ENCODE measurements at places on chromosomes 16 and 17. TPM values are rescaled to one million over a fixed set of nuclear protein-coding genes. Genes with fewer than 3 reads are reported as not detected.

Gene LCAT
- 3.5 TPM for total RNA-seq

DNA sequence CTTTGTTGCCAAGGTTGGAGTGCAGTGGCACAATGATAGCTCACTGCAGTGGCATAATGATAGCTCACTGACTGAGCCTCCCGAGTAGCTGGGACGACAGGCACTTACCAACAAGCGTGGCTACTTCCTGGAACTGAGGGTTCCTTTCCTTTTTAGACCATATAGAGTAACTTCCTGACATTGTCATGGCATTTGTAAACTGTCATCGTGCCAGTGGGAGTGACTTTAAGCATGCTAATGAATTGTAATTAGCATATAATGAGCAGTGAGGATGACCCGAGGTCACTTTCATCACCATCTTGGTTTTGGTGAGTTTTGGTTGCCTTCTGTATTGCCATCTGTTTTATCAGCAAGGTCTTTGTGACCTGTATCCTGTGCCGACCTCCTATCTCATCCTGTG is 162.4 kb downstream of the HS3ST4 start:
- DNase-seq = no peak

DNA sequence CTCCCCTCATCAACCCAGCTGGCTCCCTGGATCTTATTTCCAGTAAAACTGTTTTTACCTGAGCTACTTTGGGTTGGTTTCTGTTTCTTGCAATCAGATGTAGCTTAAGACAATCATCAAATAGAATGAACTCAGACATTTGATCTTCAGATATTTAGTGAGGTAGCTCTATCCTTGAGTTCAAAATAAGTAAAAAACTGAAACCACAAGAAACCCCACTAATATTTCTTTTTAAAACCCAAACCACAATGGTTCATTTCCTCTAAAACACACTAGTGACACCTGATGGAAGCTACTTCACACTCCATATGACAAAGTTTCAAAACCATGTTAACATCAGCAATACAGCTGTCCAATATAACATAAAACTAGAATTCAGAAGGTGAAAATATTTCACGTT is 37.8 kb downstream of the CACNG1 start:
- no peak for DNase-seq

- no peak for DNase-seq
Observed at GRCh38 chr16:17225541-17225940, 245.2 kb downstream of the XYLT1 start.

Gene KANSL1
- total RNA-seq = 27.5 TPM

Gene SAMD14
- 0.50 TPM for total RNA-seq

DNA sequence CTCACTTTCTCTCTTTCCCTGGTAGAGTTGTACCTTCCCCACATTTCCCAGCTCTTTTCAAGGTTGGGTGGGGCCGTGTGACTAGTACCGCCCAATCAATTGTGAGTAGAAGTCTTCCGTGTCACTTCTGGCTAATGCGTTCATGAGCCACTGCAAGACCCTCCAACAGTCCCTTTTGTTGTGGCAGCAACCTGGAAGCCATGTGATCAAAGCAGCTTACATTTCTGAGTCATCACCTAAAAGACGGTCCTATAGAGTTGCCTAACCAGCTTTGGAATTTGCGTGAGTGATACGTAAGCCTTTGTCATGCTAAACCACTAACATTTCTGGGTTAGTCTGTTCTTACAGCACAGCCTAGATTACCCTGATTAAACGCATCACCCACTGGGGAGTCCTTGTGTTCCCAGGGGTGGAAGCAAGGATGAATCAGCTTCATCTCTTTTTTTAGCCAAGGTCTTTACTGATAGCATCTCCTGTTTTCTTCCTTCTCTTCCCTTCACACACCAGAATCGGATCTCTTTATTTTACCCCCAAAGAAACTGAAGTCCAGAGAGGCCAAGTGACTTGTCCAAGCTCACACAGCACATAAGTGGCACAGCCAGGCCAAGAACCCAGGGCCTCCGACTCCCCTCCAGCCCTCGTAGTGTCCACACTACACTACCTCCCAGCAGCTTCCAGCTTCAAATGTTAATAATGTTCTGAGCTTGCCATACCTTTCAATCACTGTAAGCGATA is 366.3 kb upstream of the XYLT1 start:
- peak; percentile 98 for DNase-seq

Gene MAF
- not detected for total RNA-seq

DNA sequence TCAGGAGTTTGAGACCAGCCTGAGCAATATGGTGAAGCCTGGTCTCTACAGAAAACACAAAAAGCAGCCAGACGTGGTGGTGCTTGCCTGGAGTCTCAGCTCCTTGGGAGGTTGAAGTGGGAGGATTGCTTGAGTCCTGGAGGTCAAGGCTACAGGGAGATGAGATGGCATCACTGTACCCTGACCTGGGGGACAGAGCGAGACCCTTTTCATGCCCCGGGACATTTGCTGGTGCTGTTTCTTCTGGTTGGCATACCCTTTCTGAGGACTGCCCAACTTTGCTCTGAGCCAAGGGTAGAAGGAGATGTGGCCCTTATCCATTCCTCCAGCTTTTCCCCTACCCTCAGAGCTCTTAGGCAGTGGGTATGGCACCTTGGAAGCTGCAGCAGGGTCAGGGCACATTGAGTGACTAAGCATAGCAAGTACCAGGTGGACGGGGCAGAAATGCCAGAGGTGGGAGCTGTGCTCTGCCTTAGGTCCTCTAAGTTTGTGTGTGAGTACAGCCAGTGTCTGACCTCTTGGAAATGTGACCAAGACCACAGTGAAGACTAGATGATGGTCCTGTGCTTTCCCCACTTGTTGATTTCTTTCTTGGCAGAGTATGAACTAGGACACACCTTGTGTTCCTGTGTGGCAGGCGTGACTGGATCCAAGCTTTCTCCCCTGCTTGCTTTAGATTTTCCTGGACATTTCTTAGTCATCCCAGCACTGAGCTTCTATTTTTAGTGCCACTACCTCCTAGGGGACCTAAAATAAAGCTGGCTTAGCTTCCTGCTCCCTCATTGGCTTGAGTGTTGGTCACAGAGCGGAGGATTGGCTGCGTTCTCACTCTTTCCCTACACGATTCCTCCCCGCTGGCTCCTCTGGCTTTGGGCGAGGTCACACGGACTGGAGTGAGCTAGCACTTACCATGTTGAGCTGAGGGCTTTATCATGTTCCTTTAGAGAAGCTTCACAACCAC is 9.9 kb upstream of the EDC4 start:
- DNase-seq = no peak

Gene FNDC8
- total RNA-seq = not detected

DNA sequence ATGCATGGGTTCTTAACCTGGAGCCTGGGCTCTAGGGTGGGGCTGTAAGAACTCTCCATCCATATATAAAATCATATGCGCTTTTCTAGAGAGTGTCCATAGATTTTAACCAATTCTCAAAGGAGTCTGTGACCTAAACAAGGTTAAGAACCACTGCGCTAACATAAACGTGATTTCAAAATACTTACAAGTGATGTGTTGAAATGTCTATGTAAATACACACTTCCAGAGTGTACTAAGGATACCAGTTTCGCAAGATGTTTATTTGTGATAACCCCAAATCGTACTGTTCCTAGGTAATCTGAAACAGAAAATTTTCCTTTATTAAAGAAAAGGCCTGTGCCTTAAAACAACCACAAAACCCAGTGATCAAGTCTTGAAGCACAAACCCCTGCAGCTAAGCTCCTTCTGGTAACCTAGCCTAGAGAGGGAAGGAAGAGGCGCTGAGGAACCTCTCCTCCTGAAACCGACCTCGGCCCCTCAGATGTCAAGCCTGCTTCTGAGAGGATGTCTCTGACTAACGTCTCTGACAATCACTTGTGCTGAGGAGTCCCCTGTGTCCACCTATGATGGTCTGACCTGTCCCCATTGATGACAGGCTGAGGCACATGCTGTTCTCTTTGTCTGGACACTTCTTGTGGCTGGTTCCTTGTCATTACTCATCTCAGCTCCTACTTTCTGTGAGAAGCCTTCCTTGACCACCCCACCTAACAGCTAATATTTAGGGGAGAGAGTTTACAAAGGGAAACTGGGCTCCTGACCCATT is 32.2 kb downstream of the SNN start:
- no peak for DNase-seq

- DNase-seq = peak; percentile 67
Observed at GRCh38 chr16:51624080-51624775, 473.2 kb upstream of the SALL1 start.

Gene KRT34
- 0.80 TPM for total RNA-seq

Gene VASN
- 3.4 TPM for total RNA-seq

GRCh38 chr17:77321649-77322513 is 181.1 kb downstream of the SEC14L1 start:
- DNase-seq = peak; percentile 37

Gene CD300LB
- total RNA-seq = not detected

- no peak for DNase-seq
Observed at GRCh38 chr16:88373927-88374492, 8.7 kb upstream of the ZNF469 start.

DNA sequence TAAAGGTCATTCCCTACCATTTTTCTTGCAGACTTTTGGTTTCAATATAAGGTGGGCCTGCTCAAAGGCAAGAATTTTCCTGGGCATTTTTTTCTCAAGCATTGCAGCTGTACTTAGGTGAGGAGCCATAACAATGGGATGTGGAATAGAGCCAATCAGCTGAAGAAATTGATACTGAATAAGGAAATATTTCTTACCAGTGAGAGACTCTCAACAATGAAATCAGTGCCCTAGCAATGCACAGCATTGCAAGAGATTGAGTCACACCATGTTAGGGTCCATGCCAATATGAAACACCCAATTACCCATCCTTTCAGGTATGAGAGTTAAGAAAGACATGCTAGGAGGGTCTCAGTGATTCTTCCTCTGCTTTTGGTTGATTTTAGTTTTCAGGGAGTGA is 237.6 kb downstream of the SOX9 start:
- peak; percentile 85 for DNase-seq

DNA sequence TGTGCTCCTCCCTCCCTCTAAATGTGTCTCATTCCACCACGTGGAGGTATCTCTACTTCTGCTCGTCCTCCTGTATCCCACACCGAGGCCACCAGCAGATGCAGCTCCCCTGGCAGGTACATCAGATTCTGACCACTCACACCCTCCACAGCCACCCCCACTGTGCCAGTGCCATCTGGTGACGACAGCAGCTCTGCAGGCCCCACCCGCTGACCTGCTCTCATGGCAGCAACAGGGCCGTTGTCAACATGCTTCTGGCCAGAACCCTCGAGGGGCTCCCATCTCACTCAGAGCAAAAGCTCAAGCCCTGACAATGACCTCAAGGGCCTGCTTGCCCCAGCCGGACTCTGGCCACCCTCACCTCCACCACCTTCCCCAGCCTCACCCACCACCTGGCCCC is 93.4 kb downstream of the AMFR start:
- DNase-seq = no peak

- no peak for DNase-seq
Observed at GRCh38 chr16:49195237-49195548, 86.4 kb downstream of the CBLN1 start.

Gene CLDN7
- total RNA-seq = not detected

- no peak for DNase-seq
Observed at GRCh38 chr17:77458202-77459017, 317.6 kb downstream of the SEC14L1 start.

DNA sequence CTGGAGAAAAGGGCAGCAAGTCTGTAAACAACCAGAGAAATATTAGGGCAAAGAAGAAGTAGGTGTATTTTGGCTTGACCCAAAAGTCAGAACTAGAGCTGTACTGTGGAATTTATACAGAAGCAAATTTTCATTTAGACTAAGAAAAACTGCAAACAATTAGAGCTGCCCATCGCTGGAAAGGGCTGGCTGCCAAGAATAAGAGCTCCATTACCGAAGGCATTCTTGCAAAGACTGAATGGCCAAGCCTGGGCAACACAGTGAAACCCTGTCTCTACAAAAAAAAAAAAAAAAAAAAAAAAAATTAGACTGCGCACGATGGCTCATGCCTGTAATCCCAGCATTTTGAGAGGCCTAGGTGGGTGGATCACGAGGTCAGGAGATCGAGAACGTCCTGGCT is 53.9 kb upstream of the TMC5 start:
- no peak for DNase-seq

- no peak for DNase-seq
Observed at GRCh38 chr16:10069374-10069773, 112.9 kb downstream of the GRIN2A start.

Gene NPIPA5
- total RNA-seq = 3.0 TPM

Gene CACNA1G
- total RNA-seq = 0.40 TPM

- DNase-seq = no peak
Observed at GRCh38 chr16:85806539-85806938, 7.0 kb downstream of the COX4I1 start.

- peak; percentile 100 for DNase-seq
Observed at GRCh38 chr16:18801145-18801972, at the start of gene ARL6IP1. Gene ARL6IP1, minus strand, starts transcription at chr16:18801549. Its CDS starts 83 bp downstream, at chr16:18801466.

DNA sequence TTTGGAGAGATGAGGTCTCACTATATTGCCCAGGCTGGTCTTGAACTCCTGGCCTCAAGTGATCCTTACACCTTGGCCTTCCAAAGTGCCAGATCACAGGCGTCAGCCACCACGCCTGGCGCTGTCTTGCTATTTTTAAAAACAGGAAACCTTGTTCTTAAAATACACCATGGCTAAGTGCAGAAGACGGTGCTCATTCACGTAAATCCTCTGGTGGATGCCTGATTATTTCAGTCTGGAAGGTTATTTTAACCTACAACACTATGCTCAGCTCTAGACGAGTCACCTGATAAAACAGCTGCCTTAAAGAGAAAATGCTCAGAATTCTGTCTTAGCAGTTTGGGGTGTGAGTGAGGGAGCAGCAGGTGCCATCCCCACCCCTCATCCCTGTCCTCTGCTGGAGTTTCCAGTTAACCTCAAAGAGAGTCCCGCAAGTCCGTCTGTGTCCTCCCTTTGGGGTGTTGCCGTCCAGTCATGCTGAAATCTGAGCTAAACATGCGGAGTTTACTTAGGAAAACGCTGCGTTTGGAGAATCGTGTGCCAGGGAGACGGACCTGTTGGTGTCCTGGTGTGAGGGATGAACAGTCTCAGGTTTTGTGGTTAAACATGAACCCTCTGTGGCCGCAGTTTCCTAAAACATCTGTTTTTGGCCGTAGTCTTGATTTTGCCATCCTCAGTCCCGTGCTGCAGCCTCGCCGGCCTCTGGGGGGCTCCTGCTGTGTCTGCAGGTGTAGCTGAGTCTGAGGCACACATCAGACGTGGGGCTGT is 17.1 kb downstream of the SPG7 start:
- DNase-seq = no peak
